ENCODE measurements at places on chromosomes 3 and 15. TPM values are rescaled to one million over a fixed set of nuclear protein-coding genes. Genes with fewer than 3 reads are reported as not detected.

CPN2 gene
- total RNA-seq = not detected

BCL2A1 gene
- not detected for total RNA-seq

SLCO2A1 gene
- 10.7 TPM for total RNA-seq

CLDN18 gene
- total RNA-seq = not detected

LMOD3 gene
- not detected for total RNA-seq
